ENCODE measurements at places on chromosomes 13 and 19.

DNA sequence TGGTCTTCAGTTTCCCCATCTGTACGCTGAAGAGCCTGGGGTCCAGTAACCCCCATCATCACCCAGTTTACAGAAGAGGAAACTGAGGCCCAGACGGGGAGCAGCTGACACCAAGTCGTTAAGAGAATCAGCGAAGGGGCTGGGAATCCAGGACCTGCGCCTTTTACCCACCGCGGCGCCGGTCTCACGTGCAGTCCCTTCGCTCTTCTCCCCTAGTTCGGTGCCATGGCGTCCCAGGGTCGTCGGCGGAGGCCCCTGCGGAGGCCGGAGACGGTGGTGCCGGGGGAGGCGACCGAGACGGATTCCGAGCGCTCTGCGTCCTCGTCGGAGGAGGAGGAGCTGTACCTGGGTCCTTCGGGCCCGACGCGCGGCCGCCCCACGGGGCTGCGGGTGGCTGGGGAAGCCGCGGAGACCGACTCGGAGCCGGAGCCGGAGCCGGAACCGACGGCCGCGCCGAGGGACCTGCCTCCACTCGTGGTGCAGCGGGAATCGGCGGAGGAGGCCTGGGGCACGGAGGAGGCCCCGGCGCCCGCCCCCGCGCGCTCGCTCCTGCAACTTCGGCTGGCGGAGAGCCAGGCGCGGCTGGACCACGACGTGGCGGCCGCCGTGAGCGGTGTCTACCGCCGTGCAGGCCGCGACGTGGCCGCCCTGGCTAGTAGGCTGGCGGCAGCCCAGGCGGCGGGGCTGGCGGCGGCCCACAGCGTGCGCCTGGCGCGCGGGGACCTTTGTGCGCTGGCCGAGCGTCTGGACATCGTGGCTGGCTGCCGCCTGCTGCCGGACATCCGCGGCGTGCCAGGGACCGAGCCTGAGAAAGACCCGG is 698 bp downstream of the BLOC1S3 start:
- no peak for DNase-seq

- DNase-seq = no peak
Observed at GRCh38 chr13:31431722-31432137, 232.0 kb downstream of the B3GLCT start.

GRCh38 chr13:112957295-112957677 is 11.7 kb upstream of the MCF2L start:
- DNase-seq = no peak

- DNase-seq = no peak
Observed at GRCh38 chr19:48530066-48530720, 18.6 kb upstream of the LMTK3 start.

DNA sequence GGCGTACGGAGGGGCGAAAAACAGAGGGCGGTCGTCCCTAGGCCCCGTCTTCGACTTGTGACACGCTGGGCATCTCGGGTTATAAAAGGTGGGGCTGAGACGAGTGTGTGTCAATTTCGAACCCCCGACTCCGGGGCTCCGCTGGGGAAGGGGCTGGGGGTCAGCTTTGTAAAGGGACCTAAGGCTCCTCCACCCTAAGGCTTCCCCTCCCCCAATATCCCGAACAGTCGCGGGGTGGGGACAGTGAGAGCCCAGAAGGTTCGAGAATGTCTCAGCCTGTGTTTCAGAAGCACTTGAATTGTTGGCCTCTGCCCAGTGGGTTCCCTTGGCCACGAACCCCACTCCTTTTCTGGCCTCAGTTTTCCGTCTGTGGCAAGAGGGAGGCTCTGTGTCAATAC is 450 bp downstream of the SELENOW start:
- peak; percentile 68 for DNase-seq

GRCh38 chr19:38057959-38058690 is 151.1 kb downstream of the SIPA1L3 start:
- no peak for DNase-seq

DNA sequence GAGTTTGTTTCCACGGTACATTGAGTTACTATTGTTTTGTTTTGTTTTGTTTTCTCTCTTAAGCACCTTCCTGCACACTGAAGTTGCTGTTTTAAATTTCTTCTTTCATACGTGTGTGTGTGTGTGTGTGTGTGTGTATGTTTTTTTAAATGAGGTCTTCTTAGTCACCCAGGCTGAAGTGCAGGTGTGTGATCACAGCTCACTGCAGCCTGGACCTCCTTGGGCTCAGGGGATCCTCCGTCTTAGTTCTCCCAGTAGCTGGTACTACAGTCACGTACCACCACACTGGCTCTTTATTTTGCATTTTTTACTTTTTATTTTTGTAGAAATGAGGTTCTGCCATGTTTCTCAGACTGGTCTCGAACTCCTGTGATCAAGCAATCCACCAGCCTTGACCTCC is 20.8 kb upstream of the ZNF429 start:
- DNase-seq = no peak

GRCh38 chr19:7113233-7113632 is 43.7 kb downstream of the ZNF557 start:
- no peak for DNase-seq

Data from pons (tissue), 1 donor.